ENCODE measurements at places on chromosomes 12 and 14.

GRCh38 chr14:100818221-100818699, 7.7 kb upstream of the MEG3 start:
- no peak for DNase-seq

GRCh38 chr14:97638864-97639263, 841.7 kb downstream of the VRK1 start:
- DNase-seq, result no peak

DNA sequence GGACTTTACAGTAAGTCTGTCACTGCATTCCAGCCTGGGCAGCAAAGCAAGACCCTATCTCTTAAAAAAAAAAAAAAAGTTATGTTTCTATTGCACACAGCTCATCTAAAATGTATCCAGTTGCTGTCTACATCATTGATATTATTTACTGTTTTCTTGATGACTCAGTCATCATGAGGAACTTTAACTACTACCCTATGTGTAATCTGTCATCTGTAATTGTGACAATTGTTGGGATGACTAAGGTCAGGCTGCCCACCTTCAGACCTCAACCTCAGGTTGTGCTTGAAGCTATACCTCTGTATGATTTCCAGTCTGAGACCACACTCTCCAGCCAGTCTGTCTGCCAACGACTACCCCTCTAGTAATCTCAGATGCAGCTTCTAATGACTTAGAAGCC, 15.3 kb downstream of the PPP1R13B start:
- no peak for DNase-seq

- no peak for DNase-seq
These were observed 636 bp upstream of the IFNG-AS1 start for GRCh38 chr12:67988601-67989021.

GRCh38 chr12:62263966-62264365, 3.8 kb downstream of the USP15 start:
- no peak for DNase-seq

GRCh38 chr14:59017285-59017965, 171.0 kb upstream of the DAAM1 start:
- no peak for DNase-seq

GRCh38 chr14:55274751-55275150, 3.5 kb downstream of the FBXO34 start:
- DNase-seq, result no peak

GRCh38 chr14:104770851-104771272, 17.9 kb downstream of the SIVA1 start:
- DNase-seq, result peak; percentile 23

GRCh38 chr12:121723200-121723599, 10.6 kb downstream of the TMEM120B start:
- DNase-seq, result no peak

GRCh38 chr12:51923506-51924365, 16.4 kb downstream of the ACVRL1 start:
- DNase-seq, result peak; percentile 47

DNA sequence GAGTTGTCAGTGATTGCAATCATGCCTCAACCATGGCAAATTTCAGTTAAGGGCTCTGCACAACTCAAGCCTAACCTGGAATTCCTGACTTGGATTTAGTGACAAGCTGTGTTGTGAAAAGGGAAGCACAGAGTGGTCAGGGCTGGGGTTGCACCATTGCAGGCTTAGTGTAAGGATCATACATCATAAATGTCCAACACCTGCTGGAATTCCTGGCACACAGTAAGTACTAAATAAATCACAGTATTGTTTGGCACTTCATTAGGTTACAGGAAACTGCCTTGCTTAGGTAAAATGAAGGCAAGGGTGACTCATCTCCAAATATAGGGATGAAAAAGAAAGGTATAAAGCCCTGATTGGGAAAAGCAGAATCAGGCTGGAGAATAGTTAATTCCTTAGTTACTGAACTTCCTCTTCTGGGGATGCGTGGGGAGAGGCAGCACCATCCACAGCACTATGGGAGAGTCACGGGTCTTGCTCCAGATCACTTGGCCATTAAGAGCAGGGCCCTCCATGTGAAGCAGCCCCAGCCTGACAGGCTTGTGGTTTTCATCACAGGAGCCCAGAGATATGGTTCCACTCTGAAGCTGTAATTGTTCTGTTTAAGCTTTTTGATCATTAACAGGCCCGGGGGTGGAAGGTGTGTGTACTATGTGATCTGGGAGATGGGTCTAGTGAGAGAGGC, 39.7 kb downstream of the SLC8A3 start:
- DNase-seq, result peak; percentile 8

GRCh38 chr14:75497701-75498100, 24.6 kb upstream of the BATF start:
- DNase-seq, result no peak

DNA sequence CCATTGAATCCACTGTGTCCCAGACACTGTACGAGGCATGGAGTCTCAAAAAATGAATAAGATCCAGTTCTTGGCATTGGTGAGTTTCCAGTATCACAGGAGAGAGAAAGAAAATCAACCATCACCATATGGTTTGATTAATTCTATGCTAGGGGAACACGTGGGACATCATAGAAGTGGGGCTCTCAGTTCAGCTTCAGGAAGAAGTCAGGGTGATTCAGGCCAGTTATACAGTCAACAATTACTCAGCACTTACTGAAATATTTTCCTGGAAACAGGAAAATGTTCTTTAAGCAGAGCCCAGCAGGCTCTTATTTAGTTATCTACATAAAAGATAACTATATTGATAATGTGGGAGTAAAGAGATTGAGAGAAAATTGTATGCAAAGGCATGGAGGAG, 407.2 kb downstream of the NOVA1 start:
- peak; percentile 48 for DNase-seq

DNA sequence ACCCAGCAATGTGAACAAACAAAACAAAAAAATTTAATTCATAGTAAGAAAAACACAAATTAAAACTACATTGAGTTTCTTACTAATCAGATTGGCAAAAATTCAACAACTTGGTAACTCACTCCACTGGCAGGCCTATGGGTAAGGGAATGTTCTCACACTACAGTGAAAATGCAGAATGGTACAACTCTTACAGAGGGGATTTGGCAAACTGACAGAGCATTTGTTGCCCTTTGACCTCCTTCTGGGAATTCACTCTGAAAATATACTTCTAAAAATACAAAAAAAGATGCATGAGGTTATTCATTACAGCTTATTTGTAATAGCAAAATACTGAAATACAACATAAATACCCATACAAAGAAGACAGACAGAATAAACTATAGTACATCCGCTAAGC, 32.8 kb downstream of the ABCD2 start:
- no peak for DNase-seq

DNA sequence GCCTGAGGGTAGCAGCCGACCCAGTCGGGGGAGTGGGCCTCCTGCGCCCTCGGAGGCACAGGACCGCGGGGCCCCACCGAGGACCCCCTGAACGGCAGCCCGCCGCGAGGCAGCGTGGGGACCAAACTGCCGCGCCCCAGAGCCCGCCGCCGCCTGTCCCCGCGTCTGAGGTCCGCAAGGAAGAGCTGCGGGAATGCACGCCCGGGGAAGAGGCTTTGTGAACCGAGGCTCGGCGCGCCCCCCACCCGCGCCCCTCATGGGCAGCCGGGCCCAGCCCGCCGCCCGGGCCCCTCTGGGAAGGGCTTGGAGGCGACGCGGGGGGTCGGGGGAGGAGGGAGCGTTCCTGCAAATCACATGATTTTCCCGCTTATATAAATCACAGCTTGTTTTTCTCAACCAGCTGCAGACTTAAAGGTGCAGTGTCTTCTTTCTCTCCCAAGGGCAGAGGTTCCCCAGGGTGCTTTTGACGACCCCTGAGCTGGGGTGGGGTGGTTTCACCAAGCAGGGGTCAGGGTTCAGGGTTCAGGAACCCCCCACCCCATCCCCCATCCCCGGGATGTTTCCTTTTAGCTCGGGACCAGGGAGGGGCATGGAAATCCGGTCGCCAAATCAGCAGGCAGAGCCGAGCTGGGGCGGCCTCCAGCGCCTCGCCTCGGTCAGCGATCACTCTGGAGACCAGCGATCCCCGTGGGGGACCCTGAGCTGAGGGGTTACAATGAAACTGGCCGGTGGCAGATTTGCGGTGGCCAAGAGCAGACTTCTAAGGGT, 44.7 kb upstream of the ATP23 start:
- DNase-seq, result peak; percentile 68

DNA sequence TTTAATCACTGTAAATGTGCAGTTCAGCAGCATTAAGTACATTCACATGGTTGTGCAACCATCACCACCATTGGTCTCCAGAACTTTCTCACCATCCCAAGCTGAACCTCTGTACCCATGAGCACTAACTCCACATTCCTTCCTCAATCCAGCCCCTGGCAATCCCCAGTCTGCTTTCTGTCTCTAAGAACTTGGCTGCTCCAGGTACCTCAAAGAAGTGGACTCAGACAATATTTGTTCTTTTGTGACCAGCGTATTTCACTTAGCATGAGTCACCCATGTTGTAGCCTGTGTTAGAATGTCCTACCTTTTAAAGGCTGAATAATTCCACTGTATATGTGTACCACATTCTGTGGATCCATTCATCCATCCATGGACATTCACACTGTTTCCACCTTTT, 64.6 kb downstream of the SLC24A4 start:
- DNase-seq, result peak; percentile 24

DNA sequence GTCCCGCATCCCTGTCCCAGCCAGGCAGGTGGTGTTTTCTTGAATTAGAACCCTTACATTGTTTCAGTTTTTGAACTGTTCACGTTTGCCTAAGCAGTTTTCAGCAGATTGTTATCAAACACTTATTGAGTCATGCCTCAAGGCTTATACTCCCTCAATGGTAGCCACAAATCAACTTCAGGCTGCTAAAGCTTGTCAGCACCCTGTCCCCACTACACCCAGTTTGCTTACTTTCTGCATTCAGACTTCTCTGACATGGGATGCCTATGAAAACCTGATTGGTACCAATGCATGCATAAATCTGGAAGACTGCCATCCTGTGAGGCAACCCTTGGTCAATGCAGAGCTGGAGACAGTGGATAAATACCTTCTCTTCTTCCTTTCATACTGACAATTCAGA, 225.4 kb downstream of the BTG1 start:
- DNase-seq, result peak; percentile 73

DNA sequence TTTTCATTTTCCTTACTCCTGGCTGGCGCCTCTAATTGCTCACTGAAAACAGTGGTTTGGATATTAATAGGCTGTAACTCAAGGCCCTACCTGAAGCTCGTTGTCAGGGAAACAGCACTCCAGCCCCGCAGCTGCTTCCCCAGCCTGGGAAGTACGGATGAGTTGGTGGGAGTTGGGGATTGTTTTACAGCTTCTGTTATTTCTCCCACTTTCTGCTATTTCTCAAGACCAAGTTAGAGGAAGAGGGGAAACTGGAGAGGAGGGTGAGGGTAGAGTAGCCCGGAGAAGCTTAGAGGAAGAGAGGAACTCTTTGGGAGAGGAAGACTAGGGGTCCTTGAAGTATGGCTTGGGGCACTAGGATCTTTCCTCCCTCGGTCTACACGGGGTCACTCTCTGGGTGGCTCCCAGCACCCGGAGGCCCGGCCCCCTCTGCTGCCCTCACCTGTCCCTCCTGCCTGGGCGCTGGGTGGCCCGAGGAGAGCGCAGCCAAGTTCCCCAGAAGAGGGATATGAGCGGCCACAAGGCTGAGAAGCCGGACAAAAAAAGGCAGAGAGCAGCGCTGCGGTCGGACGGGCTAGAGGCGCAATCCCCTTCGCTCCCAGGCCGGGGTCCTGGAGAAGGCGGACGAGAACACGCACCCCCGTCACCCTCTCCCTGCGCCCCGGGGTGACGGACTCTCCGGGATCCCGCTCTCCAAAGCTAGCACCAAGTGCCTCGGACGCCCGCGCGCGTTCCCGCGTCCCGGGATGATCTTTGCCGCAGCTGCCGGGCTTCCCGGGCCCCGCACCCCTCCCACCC, 671 bp downstream of the SPTB start:
- DNase-seq, result peak; percentile 68

- DNase-seq, result no peak
These were observed 20.7 kb downstream of the VTI1B start for GRCh38 chr14:67653651-67654280.

DNA sequence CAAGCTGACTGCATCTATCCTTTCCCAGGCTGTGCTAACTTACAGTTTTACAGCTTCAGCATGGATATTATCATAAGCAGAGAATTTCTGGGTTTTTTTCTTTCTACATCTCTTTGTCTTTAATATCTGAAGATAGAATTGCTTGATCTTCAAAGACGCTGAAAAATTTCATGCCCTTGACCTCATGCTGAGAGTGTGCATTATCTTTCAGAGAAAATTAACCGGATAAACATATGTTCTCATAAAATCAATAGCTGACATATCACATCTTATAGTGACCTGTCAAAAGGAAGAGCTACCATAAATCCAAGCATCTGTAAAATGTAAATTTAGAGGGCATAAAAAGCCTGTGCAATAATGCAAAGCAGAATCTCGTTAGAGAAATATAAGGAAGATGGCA, 1704.1 kb upstream of the FLRT2 start:
- no peak for DNase-seq

GRCh38 chr12:95208678-95209077, 8.6 kb downstream of the FGD6 start:
- DNase-seq, result peak; percentile 93

- no peak for DNase-seq
These were observed 104.1 kb downstream of the IGF1 start for GRCh38 chr12:102376181-102376747.

GRCh38 chr12:45205165-45205825, 10.6 kb upstream of the ANO6 start:
- no peak for DNase-seq

GRCh38 chr12:39354955-39355354, 88.0 kb downstream of the KIF21A start:
- no peak for DNase-seq

DNA sequence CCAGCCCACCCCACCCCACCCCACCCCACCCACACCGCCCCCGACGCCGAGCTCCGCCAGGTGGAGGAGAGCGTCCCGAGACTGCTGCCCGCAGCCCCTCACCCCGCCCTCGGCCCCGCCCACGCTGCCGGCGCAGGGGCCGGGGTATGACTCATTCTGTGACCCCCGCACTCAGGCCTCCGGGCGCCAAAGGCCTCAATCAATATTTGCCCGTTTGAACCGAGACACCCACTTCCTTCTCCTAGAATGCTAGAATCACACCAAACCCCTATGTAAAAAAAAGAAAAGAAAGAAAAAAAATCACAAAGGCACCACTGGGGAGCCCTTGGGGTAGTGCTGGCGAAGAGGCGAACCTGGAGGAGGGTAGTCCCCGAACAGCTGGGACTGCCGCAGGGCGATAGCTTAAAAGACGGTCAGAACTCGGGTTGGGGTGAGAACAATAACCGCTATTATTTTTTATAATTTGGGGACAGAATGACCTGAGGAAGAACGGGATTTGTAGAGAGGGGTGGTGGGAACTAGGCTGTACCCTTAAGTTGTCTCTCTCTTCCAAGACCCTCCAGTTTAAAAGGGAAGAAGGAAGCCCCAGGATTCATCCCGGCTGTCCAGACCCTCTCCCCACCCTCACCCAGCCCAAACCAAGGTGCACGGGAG, 894 bp downstream of the KRT8 start:
- DNase-seq, result peak; percentile 87

GRCh38 chr12:53887881-53888280, 50.8 kb upstream of the HOXC13 start:
- DNase-seq, result no peak

- DNase-seq, result peak; percentile 45
These were observed 21.8 kb downstream of the PDE6H start for GRCh38 chr12:14994610-14995009.

GRCh38 chr12:132534076-132534475, 44.1 kb downstream of the FBRSL1 start:
- DNase-seq, result no peak

Data from DMS53 (cell line).